AG08396 (cell line): ENCODE measurements at places on chromosomes 7 and 10.

- no peak for DNase-seq
Observed at GRCh38 chr10:98078774-98079173, 48.4 kb upstream of the CRTAC1 start.

- no peak for DNase-seq
Observed at GRCh38 chr7:141369422-141369821, 181.8 kb upstream of the AGK start.

DNA sequence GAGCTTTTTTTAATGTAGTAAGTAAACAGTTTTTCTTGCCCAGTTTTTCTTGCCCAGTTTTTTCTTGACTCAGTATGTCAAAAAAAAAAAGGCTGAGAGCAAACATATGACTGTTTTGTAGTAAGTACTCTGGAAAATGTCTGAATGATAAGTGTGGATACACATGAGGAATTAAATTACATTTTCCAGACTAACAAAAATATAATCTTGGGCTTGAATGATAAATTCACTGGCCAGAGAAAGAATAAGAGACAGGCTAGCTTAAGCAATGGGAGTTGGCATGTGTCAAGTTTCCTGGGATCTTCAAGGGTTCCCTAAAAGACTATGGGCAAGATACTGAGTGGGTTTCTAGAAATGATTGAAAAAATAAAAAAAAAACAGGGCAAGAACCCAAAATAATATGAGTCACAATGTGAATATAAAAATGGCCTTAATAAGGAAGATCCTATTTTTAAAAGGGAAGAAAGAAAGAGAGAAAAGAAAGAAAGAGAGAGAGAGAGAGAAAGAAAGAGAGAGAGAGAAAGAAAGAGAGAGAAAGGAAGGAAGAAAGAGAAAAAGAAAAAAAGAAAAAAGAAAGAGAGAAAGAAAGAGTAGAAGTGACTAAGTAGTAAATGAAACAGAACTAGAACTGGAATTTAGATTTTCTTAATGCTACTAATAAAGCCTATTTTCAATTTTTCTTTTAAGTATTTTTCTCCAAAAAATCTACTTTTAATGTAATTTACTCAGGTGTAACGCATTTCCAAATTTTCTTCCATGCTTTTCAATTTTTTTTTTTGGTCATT is 60.2 kb downstream of the TFPI2 start:
- DNase-seq: no peak

GRCh38 chr10:4196183-4196582 is 411.2 kb upstream of the KLF6 start:
- no peak for DNase-seq

DNA sequence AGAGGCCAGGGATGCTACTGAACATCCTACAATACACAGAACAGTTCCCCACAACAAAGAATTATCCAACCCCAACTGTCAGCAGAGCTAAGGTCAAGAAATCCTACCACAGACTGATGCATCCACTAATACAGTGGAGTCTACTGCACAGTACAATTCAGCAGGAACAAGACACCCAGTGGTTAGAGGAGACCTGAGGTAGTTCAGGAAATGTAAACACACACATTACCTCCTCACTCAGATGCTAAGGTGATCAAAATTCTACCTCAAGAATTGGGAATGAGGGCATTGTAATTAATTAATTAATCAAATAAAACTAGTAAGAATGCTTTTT is 91.4 kb downstream of the ZFAND4 start:
- no peak for DNase-seq

DNA sequence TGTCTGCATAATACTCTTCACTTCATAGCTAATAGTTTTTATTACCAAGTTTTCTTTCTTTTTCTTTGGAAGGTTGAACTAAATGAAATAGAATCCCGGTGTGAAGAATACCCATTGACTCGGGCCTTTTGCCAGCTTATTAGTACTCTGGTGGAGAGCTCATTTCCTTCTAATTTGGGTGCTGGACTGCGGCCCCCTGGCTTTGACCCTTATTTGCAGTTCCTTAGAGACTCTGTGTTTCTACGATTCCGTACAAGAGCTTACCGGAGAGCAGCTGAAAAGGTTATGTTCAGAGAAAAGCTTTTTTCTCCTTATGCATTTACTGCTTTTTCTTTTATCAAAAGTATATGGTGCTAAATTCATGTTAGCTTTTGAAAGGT is 40.2 kb downstream of the NUP205 start:
- DNase-seq: no peak

DNA sequence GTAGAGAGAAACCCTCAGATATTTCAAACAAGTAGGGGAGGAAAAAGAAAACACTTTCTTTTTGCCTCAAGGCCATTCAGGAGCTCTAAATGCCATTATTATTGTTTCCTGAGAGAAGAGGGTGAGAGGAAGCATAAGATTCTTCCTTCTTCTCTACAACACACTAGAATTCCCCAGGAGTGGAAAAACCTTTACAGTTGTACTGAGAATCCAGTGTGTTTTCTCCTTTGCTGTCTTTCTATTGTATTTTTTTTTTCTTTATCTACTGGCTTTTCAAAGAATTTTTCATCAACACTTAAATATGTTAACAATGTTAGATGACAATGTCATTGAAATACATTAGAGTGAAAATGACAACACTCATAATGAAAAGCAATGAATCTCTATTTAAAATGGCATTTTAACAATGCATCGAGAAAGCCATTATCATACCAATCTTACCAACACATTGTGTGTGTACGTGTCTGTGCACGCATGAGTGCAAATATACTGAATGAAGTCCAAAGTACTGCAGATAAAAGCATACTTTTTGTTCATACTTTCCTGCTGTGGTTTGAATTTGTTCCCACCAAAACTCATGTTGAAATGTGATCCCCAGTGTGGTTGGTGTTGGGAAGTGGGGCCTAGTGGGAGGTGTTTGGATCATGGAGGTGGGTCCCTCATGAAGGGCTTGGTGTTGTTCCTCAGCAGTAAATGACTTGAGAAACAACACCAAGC is 24.2 kb upstream of the MACC1 start:
- no peak for DNase-seq

DNA sequence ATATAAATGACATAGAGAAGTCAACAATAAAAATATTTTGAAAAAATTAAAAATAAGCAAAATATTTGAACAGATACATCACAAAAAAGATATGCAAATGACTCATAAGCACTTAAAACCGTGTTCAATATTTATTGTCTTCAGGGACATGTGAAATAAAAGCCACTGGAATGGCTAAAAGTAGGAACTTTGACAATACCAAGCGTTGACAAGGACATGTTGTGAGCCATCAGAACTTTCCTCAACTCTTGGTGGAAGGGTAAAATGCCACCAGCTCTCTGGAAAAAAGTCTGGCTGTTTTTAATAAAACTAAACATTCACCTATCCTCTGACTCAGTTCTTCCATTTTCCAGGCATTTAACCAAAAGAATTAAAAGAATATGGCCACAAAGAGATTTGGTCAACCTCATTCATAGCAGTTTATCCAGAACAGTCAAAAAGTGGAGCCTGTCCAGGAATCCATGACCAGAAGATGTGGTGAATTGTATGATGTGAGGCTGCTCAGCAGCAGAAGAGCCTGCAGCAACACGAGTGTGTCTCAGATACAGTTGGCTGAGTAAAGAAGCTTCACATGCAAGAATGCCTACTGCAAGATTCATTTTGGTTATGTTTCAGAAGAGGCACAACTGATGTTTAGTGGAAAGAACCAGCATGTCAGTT is 7.1 kb upstream of the KLF6 start:
- peak; percentile 14 for DNase-seq

- DNase-seq: no peak
Observed at GRCh38 chr10:78348411-78349164, 314.9 kb downstream of the RPS24 start.

- no peak for DNase-seq
Observed at GRCh38 chr10:24375510-24375909, 166.6 kb downstream of the KIAA1217 start.

DNA sequence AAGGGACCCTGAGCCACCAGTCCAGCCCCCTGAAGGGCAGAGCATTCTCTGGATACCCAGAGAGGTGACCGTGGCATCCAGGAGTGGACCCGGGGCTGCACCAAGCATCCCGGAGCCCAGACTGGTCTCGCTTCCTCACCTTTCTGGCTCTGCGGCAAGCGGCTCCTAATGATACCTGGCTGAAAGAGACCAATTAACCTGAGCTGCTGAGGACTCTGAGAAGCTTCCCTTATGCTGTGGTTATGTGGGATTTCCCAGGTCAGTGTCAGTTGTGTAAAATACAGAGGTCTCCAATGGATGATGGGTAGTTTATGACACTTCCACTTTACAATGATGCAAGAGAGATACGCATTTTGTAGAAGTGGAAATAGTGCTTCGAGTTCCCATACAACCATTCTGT is 51.5 kb downstream of the PFKFB3 start:
- DNase-seq: no peak

DNA sequence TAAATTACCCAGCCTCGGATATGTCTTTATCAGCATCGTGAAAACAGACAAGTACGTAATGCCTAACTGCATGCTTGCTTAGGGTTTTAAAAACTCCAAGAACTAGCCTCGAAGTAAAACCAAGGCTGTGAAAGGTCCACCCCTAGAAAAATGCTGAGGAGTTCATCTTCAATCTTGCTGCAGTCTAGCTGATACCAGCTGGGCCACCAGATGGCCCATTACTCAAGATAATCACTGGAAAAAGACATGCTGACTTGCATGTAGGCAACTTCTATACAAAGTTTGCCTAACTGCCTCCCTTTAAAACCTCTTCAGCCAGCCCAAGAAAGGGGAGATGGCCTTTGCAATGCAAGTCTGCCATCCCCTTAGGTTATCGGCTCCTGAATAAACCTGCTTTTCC is 614.1 kb downstream of the GALNT17 start:
- no peak for DNase-seq

DNA sequence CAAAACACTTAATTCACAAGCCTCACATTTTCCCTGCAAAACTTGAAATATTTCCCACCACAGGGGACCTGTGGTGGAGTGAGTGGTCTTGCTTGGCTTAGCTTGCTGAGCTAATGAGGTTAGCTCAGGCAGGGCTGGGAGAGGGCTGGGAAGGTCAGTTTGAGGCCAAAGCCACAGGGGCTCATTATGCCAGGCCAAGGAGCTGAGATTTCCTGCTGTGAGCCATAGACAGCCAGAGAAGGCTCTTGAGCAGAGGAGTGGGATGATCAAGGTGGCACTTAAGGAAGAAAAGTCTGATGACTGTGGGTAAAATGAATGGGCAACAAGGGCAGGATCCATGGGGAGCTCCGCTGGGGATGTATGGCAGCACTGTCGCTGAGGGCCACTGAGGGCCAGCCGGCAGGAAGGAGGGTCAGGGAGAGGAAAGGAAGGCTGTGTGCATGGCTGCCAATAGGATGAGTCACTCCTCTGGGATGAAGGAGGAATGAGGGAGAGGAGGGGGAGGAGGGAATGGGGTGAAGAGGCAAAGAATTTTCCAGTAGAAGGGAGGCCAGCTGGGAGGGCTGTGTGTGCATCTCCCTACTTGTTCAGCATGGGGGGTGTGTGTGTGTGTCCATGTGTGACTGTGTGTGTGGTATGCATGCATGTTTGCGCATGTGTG is 18.7 kb upstream of the ZNF488 start:
- DNase-seq: peak; percentile 75

DNA sequence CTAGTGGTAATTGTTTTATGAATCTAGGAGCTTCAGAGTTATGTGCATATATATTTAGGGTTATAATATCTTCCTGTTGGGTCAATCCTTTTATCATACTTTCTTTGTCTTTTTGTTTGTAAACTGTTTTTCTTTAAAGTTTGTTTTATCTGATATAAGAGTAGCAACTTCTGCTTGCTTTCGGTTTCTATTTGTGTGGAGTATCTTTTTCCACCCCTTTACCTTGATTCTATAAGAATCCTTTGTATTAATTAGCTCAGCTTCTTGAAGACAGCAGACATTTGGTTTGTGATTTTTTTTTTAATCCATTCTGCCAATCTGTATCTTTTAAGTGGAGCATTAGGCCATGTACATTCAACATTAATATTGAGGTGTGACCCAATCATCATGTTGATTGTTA is 9.3 kb downstream of the CASP7 start:
- no peak for DNase-seq

DNA sequence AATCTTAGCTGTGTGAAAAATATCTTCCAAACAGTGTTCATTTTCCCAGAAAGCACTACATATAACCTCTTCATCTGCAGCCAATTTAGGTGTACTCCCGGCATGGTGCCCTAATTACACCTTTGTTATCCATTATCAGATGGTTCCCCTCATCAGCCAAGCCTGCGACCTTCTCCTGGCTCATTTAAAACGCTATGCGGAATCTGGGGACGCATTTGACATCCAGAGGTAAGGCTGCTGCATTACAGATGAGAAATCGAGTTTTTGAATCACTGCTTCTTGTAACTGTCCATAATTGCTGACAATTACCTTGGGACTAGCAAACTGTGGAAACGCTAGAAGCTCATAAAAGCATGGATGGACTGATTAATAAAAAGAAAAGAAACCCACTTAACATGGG is 109.5 kb downstream of the PARP12 start:
- no peak for DNase-seq

- DNase-seq: peak; percentile 70
Observed at GRCh38 chr7:16915405-16915804, 33.6 kb upstream of the AGR3 start.

DNA sequence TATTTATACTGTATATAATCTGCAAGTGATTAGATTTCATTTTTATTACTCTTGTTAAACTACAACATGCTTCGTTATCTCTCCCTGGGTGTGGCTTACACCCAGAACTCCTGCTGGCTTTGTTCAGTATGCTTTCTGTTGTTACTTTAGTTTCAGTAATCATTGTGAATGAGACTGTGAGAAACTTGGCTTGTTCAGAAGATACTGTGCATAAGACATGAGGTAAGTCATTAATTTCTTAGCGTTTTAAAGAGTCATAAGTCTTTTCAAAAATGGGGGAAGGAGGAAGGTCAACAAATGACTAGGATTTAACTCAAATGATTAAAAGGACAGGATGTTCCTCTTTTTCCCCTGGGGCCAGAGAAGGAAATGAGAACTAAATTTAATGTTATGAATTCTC is 11.6 kb upstream of the ADD3 start:
- no peak for DNase-seq

- DNase-seq: no peak
Observed at GRCh38 chr7:67724955-67725354, 728.3 kb downstream of the TYW1 start.

DNA sequence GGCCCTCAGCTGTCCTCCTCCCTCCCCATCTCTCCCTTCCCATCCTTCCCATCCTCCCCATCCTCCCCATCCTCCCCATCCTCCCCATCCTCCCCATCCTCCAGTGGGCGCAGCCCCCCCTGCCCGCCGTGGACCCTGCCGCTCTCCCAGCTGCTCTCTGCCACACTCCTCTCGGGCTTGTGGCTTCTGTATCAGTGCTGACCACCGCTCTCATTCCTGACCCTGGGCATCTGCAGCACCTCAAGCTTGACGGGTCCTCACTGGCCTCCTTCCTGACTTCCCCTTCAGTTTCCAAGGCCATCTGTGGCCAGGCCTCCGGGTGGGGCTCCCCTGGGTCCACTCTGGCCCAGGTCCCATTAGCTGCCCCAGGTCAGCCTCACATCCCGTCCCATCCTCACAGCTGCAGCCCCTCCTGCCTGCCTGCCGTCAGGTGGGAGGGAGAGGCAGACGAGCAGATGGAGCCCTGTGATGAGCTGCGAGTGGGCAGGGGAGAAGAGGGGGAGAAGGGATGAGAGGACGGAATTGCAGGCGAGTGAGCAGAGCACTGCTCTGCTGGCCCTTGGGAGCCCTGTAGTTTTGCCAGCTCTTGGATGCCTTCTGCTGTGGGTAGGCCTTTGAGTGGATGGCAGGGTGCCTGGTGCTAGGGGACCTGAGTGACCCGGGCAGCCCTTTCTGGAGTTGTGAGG is 35.7 kb downstream of the LHPP start:
- DNase-seq: no peak
